ENCODE measurements at places on chromosomes 13 and 19.

GRCh38 chr19:39111593-39112199 is 13.9 kb upstream of the PAK4 start:
- DNase-seq: no peak

GRCh38 chr19:17753976-17754375 is 2.7 kb downstream of the FCHO1 start:
- DNase-seq: no peak

DNA sequence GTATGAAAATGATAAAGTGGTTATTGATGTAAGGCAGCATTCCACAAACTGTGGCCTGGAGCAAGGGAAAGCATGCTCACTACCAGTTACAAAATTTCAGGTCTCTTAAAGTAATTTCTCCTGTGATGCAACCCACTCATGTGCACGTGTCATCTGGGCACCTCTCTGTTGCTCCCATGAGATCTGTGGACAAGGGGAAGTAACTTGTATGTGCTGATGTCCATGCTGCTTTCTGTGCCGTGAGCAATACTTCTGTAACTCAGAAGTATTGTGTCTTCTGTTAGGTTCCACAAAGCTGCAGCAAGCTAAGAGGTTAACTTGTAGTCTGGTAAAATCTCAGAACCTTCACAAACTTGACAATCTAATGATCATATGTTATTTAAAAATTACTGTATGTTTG is 930.0 kb upstream of the SLITRK6 start:
- no peak for DNase-seq

GRCh38 chr19:2488405-2488941 is 12.5 kb downstream of the GADD45B start:
- DNase-seq: no peak

DNA sequence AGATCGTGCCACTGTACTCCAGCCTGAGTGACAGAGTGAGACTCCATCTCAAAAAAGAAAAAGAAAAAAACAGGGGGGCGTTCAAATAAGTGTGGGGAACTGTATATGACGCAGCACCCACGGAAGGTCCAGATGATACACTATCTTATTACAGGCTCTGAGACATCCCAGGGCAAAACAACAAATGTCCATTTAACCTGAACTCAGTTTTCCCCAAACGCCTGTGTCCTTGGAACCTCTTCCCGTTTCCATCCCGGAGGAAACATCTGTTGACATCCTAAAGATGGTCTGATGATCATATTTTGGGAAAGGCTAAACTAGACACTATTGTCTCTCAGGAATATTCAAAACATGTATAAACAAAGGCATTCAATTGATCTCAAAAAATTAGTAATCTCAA is 72.4 kb downstream of the COL4A1 start:
- DNase-seq: no peak

DNA sequence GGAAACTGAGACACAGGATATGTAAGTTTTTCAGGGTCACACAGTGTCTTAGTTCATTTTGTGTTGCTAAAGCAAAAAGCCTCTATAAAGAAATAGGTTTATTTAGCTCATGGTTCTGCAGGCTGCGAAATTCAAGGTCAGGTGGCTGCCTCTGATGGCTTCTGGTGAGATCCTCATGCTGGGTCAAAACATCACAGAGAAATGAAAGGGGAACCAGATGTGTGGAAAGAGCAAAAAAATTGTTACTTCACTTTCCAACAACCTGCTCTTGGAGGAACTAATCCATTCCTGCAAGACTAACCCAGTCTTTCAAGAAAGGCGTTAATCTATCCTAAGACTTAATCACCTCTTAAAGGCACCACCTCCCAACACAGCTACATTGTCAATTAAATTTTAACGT is 64.2 kb upstream of the UBL3 start:
- no peak for DNase-seq

- no peak for DNase-seq
These were observed 211.3 kb upstream of the RFC3 start for GRCh38 chr13:33606692-33607091.

DNA sequence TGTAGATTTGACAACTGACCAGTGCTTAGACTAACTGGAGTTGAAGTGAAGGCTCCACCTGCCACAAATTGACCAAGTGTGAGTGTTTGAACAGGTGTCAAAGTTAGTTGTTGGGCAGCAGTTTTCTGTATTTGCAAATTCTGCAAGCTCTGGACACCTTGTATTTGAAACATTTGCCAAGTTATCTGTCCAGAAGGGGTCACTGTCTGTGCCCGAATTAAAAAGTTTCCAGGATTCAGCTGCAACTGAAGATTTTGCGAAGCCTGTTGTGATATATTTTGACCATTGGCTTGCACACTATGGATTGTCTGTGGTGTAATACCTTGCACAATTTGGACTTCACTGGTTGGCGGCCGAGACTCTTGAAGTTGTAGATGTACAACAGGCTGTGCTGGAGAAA is 1690.7 kb downstream of the SLITRK5 start:
- DNase-seq: no peak

DNA sequence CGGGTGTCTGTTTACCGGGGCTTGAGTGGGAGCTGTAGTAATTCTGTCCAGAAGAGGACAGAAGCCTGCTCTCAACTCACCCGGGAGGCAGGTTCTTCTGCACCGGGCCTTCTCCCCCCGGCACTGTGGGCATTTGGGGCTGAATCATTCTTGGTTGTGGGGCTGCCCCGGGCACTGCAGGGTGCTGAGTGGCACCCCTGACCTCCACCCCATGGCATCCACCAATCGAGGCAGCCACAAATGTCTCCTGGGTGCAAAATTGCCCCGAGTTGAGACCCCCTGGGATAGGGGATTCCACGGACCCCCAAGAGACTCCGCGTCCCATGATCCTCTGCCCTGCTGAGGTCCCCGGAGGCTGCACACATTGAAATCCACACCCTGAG is 68.8 kb downstream of the GNG7 start:
- DNase-seq: no peak
